ENCODE measurements at places on chromosomes 1 and 21.

- DNase-seq = no peak
Observed at GRCh38 chr1:243991650-243992049, 59.4 kb upstream of the ZBTB18 start.

- DNase-seq = no peak
Observed at GRCh38 chr1:97145321-97145956, 423.9 kb downstream of the PTBP2 start.

- DNase-seq = no peak
Observed at GRCh38 chr21:34307991-34308532, 55.7 kb upstream of the KCNE2 start.

GRCh38 chr1:150093805-150094204, 26.2 kb downstream of the VPS45 start:
- no peak for DNase-seq

DNA sequence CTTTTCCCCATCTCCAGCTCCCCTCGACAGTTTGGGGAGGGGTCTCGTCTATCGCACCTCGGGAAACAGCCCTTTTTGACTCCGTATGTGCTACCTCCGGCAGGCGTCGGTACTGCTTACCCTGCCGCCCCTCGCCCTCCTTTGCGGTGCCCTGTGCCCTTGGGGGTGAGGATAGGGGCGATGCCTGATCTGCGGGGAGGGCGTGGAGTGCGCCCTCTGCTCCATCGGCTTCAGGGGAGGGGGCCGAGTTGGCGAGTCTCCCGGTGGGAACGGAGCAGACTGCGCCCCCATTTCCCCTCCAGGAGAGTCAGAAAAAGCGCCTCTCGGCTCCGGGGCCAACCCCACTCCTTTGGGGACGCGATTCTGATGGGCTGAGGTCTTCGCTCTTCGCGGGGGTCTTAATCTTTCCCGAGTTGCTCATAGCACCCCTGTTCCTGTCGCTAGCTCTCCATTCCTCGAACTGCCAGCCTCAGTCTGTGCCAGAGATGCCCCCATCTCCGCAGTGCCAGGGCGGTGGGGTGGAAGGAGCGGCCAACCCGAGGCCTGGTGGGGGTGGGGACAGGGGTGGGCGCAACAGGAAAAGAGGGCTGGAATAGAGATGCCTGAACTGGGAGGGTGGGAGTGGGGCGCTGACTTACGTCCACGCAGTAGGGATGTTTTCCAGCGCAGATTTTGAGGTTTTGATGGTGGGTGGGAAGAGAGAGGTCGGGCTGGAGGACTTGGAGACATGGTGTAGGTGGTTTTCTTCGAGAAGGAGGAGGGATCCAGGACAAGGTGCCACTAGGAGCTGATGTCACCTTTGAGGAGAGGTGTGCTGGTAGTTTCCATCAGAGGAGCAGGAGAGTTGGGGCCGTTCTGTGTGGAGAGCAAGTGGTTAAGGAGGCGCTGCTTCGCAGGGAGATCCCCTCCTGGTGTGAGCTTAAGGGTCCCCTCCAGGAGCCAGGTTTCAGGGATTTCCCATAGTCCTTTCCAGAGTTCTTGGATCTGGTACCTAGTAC, 674 bp downstream of the PPFIA4 start:
- no peak for DNase-seq

- no peak for DNase-seq
Observed at GRCh38 chr1:229170274-229170673, 100.6 kb upstream of the RAB4A start.

DNA sequence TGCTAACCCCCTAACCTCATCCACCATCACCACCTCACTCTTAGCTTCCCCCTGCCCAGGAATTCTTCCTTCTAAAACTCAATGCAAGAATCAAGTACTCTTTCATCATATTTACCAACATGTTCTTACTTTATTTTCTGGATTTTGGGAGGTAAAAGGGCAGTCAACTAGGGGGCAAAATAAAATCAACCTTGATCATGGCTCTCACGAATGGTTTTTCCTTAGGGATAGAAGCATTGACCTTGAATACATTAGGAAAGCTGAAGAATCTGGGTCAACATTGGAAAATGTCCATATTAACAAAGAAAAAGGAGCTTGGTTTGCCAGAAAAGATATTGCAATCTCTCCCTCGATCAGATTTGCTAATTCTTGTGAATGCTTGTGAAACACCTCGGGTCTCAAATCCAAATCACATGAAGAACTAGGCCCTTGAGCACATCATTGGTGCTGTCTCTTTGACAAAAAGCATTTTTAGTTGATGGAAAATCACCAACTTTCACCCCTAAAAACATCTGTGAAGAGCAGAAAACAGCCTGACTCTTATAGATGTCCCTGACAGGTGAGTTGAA, 58.9 kb downstream of the ZC3H11B start:
- no peak for DNase-seq

DNA sequence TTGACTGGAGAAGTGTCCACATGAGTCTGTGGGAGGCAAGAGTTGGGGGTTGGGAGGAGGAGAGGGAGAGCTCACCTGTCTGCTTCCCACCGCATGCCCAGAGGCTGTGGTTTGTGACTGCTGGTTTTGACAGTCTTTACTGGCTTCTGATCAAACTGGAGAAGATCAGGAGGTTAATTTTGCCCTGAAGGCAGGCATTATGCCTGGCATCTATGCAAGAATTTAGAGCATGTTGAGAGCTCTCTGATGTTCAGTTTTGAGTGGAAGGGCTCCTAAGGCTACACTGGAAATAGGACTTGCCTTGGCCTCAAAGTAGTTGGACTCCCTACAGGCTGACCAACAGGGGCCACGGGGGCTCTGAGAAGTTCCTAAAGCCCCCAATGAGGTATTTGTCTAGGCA, 101.6 kb downstream of the TLR5 start:
- no peak for DNase-seq

- no peak for DNase-seq
Observed at GRCh38 chr1:229410370-229410691, 23.6 kb downstream of the ACTA1 start.

DNA sequence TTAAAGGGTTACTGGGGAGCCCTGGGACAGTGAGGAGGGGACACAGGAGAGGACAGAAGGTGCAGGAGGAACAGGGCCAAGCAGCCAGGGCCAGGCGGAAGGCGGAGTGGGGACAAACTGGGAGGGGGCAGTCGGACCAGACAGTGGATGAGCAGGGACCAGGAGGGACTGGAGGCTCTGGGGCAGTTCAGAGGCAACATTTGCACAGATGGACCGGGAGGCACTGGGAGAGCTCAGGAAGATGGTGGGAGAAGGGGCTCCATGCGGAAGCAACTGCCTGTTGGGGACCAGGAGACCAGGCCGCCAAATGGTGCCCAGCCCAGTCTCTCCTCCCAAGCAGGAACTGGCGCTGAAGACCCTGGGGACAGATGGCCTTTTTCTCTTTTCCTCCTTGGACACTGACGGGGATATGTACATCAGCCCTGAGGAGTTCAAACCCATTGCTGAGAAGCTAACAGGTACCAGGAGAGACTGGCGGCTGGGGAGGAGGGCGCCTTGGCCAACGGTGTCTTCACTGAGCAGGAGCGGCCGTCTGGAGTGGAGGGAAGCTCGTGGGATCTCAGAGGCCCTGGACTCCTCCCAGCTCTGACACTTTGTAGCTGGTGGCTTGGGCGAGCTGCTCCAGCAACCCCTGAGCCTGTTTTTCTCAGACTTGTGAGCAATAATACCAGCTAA, 847 bp downstream of the SELENON start:
- no peak for DNase-seq

- DNase-seq = no peak
Observed at GRCh38 chr21:19034041-19034440, 630.5 kb upstream of the TMPRSS15 start.

- peak; percentile 56 for DNase-seq
Observed at GRCh38 chr21:26732432-26733221, 112.6 kb downstream of the ADAMTS1 start.

DNA sequence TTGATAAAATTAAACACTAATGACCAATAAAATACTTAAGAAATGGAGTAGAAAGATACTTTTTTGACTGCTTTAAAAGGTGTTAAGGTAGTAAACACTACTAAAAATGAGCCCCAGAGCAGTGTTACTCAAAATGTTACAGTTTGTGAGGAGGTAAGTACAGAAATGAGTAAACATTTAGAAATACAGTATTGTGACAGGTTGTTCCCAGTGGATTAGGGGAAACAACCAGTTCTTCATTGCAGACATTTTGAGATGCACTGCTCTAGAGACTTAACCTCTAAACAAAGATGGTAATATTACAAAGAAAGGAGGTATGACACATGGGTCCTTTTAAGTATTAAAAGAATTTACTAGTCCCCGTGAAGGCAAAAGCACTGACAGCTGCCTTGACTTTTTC, 12.7 kb downstream of the DHX9 start:
- no peak for DNase-seq

DNA sequence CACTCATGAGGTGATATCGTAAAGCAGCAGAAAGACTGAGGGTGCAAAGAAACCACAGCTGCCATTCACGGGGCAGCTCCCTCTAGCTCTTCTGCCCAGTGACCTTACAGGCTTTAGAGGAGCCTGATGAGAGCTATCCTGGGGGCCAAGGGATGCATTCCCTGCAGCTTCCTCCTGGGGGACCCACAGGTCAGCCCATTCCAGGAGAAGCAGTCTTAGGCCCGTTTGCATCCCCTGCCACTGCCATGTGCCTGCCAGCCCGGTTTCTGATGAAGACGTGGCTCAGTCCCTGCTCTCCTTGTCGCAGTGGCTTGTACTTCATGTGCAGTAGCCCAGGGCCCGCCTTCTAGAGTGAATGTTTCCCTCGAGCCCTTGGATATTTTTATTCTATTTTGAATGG, 22.8 kb downstream of the ATP5PO start:
- no peak for DNase-seq

- DNase-seq = no peak
Observed at GRCh38 chr1:184191181-184191621, 139.7 kb downstream of the TSEN15 start.

DNA sequence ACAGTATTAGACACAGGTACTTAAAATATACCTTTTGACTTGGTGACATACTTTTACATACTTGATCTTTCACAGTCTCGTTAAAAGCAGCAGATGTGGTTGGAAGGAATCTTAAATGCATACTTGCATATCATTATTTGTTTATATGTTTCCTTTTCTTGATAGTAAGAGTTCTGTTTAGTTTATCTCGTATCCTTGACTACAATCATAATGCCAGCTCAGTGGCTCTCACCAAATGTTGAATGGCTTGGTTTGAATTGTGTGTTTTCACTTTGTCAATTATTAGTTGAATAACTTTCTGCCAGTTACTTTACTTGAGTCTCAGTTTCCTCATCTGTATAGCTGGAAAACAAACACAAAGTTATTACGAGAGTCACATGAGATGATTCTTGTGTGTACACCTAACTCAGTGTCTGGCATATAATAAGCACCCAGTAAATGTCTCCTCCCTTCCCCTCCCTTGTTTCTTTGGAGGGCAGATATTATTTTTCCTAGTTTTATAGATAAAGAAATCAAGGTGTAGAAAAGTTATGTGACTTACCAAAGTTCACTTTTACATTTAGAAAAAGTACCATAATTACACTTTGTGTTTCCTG, 131.6 kb upstream of the IVNS1ABP start:
- DNase-seq = no peak

GRCh38 chr1:70057500-70057899, 147.9 kb downstream of the LRRC40 start:
- no peak for DNase-seq

DNA sequence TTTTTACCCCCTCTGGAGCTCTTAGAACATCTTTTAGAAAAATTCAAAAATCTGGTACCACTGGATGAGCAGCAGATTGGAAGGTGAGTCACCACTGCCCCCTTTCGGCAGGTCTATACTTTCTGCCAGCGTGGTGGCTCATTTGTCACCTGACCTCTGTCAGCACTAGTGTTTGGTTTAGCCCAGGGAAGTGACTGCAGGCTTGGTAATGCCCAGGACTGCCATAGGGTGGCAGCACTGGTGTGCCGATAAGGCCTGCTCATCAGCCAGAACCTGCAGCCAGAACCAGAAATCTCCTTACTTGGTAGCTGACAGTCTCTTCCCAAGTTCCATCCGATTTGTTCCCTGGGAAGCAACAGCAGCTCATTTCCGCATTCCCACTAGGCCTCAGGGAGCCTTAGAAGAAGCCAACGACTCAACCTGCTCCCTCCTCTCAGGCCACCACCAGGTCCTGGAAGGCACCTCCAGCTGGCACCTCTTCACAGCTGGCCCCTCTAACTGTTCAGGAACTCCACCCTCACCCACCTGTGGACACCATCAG, 6.8 kb downstream of the SMIM12 start:
- DNase-seq = peak; percentile 93

DNA sequence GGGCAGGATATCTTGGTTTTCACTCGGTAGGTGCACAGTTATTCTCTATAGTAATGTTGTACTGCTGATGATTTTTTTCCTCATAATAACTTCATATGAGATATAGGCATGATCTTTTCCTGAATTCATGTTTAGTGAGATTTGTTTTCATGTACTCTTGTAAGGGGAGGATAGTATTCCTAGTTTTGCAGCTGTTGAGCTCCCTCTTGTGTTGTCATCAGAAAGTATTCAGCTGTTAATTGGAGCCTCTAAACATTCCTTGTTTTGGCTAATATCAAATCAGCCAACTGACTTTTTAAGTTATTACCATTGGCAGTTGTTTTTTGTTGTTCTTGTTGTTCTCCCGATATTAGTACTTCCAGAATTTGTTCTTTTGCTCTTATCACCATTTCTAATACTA, 24.4 kb downstream of the OR10R2 start:
- DNase-seq = no peak

GRCh38 chr1:44035726-44036408, 4.6 kb upstream of the SLC6A9 start:
- DNase-seq = peak; percentile 65

DNA sequence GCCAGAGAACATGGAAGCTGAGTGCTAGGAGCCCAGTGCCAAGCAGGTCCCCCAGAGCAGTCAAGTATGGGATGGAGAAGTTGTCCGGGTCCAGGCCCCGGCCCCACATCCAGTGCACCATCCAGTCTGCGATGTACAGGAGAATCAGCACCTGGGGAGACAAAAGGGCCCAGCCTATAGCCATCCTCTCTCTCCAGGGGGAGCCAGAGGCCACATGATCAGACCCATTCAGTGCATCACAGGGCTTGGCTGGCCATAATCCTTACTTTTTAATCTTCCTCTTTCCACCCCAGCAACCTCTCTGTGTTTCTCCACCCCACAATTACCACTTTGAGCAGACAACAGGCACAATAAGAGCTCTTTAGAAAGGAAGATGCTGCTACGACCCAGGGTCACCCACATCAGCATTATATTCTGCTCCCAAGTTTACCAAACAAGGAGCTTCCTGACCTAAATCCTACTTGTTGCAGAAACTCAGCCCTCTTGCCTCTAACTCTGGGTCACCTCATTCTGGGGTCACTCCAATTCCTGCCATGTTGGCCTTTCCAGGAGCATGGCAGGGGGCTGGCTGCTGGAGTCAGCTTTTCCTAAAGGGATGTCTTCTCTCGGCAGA, 16.4 kb upstream of the RAB29 start:
- DNase-seq = no peak

- DNase-seq = no peak
Observed at GRCh38 chr1:31105646-31106045, 40.1 kb upstream of the PUM1 start.

DNA sequence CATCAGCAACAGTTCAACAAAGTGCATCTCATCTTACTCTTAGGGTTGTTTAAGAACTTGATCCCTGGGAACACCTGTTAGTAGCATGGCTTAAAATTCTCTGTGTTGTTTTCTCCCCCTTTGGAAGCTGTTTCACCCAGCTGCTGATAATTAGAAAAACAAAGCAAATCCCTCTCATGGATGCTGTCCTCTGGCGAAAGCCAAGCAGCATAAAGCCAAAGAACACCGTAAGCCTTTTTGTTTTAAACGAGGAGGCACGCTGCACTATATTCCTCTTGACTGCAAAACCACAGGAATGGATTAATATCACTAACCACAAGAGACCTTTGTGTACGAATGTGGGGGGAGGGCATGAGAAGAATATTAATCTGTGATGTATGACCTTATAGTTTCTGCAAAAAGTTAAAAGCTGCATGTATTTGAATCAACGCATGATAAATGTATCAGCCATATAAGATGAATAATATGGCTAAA, 923.2 kb downstream of the LTN1 start:
- no peak for DNase-seq
